ENCODE measurements at places on chromosomes 2 and 18. TPM values are rescaled to one million over a fixed set of nuclear protein-coding genes. Genes with fewer than 3 reads are reported as not detected.

GRCh38 chr2:62472312-62472711 lies 33.7 kb downstream of the TMEM17 start:
- no peak for DNase-seq

GRCh38 chr2:8615252-8615575 lies 66.6 kb upstream of the ID2 start:
- DNase-seq: no peak

DNA sequence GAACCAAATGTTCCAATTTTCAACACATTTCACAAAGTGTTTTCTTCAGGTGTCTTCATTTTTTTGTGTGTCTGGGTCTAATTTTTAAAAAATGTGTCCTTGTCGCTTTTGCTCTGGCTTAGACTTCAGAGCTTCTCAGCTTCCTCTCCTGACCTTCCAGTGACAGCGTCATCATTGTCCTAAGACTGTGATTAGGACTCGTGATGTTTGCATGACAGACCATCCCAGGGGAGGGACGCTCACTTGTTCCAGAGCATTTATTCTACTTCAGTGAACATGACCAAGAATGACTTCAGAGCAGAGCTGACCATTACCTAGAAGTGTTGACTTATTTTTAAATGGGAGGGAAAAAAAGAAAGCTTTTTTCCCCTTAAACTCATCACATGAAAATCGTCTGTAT lies 591.9 kb downstream of the IRS1 start:
- DNase-seq: no peak

DNA sequence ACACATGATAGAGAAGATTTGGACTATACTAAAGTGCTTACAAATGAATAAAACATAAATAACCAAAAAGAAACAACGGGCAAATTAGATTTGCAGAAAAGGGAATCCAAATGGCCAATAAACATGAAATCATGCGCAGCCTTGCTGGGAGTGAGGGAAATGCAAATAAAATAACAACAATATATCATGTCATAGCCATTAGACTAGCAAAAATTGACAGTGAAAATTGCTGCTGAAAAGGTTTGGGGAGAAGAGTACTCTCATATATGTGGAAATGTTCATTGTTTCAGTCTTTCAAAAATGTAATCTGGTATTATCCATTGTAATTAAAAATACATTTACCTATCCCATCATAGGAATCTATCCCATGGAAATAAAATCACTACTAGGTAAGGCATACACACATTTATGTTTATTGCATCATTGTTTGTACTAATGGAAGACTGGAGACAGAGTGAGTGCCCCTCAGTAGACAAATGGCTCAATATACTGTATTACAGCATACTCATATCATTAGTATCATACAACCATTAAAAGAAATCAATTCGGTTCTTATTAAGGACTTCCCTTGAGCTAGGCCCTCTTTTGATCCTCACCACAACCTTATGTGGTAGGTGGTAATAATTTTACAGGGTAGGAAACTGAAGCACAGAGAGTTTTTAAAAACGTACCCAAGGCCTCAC lies 94.1 kb upstream of the MSTN start:
- no peak for DNase-seq

The TUBA3E gene
- total RNA-seq: not detected

The SCYGR4 gene
- total RNA-seq: not detected

The KCNE4 gene
- total RNA-seq: 8.3 TPM

All from IMR-90 (cell line).